Activated CD8-positive, alpha-beta memory T cell treated with anti-CD3 and anti-CD28 coated beads for 48 hours (primary cell): ENCODE measurements at places on chromosomes 1 and 21.

GRCh38 chr21:29386803-29387202, 88.1 kb downstream of the BACH1 start:
- no peak for DNase-seq

DNA sequence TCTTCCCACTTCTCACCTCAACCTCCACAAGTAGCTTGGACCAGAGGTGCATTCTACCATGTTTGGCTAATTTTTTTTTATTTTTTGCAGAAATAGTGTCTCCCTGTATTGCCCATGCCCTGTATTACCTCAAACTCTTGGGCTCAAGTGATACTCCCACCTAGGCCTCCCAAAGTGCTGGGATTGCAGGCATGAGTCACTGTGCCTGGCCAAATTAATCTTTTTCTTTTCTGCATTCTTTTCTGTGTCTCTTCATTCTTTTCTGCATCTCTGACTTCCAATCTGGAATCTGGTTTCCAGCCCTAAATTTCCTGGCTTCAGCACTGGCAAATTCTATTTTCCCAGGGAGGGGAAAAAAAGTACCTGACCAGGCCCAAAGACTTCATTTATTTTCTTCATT, 31.2 kb upstream of the TACSTD2 start:
- no peak for DNase-seq

- no peak for DNase-seq
Observed at GRCh38 chr1:189764391-189765320, 713.0 kb downstream of the BRINP3 start.

DNA sequence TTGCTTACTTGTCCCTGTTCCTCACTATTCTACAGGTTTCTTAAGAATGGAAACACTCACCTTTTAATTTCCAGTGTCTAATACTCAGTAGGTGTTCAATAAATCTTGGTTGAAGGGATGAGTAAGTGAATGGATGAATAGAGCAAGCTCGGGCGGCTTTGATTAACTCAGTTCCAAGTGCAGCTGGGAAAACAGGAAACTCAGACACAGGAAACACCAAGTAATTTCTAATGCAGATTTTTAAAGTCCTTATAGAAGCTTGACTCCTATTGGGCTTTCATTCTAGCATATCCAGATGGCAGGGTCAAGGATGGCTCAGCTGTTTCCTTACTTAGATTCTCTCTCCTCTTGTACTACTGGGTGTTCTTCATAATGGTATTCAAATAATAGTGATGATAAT, 14.0 kb downstream of the CAMK1G start:
- no peak for DNase-seq

DNA sequence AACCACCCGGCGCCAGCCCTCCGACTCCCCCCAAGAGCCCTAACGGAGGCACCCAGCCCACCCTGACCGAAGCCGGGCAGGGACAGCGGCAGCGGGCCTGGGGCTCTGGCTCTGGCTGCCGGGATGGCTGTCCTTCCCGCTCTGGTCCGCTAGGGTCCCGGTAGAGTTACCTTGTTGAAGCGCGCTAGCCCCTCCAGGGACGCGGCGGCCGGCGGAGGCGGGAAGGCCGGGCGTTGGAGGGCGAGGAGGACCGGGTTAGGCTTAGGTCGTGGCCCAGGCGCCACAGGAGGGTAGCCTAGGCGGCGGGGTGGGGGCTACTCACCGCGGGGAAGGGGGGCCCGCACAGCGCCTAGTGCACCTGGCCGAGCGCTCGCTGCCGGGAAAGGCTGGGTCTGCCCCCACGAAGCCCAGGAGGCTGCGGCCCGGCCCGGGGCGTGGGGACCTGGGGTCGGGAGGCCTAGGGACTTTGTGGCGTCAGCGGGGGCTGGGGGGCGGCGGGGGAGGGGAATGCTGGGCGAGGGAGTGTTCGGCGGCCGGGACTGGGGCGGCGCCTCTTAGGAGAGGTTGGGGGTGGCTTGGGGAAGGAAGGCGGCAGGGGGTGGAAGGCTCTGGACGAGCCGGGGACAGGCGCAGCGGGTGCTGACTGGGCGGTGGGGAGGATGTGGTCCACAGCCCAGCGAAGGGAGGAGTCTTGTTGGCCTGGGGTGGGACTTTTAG, at the start of gene TRIM17:
Gene TRIM17, minus strand, starts transcription at position 645 of the 717 bp plus-strand sequence. CDS start 1,789 bp downstream, outside the sequence.
- no peak for DNase-seq

DNA sequence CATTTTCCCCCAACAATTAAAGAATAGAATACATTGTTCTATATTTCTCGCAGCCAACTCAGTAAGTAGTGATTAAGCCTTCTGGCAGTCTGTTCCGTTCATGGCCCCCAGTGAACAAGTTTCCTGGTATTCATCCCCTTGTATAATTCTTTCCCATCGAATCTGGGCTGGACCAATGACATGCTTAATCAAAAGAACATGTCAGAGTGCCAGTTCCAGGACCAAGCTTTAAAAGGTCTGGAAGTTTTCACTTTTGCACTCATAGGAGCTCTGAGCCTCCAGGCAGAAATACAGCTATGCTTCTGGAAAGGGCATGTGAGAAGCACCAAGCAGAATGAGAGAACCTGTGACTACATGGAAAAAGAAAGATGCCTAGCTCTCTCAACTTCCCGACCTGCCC, 22.5 kb upstream of the DPYD start:
- no peak for DNase-seq
